ENCODE measurements at places on chromosomes 6 and 20.

DNA sequence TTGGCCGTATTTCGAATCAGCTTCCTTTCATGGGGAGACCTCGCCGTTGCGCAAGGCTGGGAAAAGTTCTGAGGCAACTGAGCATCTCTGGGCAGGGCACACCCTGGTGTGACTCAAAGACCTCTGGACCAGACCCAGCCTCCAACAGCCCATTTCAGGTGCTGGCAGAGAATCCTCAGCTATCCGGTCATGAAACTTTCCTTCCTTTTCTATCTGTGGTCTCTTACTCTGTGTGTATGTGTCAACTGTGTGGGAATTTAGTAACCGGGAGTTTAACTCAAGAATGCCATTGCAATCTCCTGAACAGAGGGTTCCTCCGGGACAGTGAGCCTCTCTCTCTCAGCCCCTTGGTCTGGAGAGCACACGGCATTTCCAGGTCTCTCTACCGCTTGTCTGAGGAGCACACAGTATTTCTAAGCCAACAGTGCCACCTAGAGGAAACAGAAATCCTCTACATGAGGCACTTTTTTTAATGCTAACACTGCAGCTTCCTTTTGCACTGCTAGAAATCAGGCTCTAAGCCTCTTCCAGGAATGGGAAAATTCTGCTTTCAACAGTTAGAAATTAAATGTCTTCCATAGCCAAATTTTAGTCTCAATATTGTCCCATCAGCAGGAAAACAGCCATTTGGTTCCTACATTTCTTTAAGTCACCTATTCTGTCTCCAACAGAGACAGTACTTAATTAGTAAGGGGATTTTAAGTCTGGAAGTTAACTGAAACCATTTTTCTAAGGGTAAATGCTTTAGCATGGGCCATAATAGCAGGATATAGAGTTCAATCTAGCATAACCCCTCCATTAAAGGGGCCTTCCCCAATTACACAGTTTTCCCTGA is 32.7 kb downstream of the PLN start:
- no peak for DNase-seq

GRCh38 chr20:12535316-12535715 is 473.5 kb upstream of the SPTLC3 start:
- no peak for DNase-seq

GRCh38 chr6:42120895-42121865 is 21.2 kb downstream of the C6orf132 start:
- no peak for DNase-seq

- DNase-seq = no peak
Observed at GRCh38 chr6:18363746-18364145, 23.4 kb upstream of the RNF144B start.

DNA sequence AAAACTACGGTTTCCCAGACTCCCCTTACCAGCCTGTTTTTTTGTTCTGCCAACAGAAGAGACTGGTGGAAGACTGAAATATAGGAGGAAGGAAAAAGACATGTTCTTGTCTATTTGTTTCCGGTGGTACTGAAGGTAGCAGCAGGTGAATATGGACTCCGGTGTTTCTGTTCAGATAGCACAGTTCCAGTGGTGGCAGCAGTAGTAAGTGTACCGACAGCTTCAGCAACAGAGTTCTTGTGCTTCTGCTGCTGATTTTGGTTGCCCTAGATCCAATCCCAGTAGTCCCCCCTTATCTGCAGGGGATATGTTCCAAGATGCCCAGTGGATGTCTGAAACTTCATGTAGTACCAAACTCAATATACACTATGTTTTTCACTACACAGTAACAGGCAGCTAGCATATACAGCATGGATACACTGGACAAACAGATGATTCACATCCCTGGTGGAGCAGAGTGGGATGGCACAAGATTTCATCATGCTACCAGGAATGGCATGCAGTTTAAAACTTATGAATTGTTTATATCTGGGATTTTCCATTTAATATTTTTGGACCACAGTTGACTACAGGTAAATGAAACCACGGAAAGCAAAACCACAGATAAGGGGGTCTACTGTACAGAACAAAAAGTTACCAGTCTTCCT is 301.8 kb downstream of the BTBD9 start:
- no peak for DNase-seq

DNA sequence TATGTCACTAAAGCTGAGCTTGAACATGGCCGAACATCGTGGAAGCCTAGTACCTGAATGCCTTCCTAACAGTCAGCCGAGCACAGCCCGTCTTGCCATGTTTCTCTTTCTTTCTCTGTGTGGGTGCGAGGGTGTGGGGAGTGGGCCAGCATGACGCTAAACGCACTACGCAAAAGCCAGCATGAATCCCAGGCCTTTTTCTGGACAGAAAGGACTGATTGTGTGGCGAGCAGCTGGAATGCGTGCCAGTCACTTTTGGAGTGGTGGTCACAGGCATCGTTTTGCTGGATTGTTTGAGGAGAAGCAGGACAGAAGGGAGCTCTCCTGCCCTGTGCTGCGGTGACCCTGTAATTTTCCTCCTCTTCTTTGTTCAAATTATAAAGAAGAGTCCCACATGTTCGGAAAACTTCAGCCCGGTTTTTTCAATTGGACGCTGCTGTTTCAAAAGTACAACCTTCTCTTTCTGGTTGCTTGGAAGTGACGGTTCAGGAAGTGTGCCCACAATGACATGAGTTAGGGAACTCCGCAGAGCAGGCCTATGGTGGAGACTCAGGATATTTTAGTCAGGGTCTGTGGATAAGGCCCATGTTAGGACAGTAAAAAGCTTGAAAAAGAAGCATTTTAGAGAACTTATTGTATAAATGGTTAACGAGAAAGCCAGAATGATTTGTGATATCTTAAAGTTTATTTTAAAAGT is 54.3 kb downstream of the PDE7B start:
- no peak for DNase-seq

DNA sequence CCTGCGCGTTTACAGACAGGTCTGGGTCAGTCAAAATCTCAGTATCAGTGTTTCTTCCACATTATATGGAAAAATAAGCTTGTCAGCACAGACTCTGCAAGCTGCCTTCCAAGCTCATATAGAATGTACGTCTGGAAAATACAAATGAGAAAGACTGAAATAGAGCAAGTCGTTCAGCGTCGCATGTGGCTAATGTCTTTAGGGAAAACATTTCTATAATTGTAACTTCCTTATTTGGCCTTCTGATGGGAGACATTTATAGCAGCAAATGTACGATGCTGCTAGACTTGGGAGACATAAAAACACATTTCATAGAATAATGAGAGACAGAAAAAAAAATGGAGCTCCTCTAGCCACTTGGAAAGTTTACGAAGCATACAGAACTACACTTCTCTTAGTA is 122.2 kb downstream of the KIF16B start:
- DNase-seq = no peak

GRCh38 chr6:77089776-77090175 is 373.5 kb downstream of the HTR1B start:
- DNase-seq = no peak

Data from stimulated activated CD4-positive, alpha-beta T cell treated with anti-CD3 and anti-CD28 coated beads, Interleukin-4, amount 100 ng/mL, for 1 hour (primary cell).